Activated T-cell treated with anti-CD3 and anti-CD28 coated beads for 24 hours (primary cell): ENCODE measurements at places on chromosomes 11 and 22.

DNA sequence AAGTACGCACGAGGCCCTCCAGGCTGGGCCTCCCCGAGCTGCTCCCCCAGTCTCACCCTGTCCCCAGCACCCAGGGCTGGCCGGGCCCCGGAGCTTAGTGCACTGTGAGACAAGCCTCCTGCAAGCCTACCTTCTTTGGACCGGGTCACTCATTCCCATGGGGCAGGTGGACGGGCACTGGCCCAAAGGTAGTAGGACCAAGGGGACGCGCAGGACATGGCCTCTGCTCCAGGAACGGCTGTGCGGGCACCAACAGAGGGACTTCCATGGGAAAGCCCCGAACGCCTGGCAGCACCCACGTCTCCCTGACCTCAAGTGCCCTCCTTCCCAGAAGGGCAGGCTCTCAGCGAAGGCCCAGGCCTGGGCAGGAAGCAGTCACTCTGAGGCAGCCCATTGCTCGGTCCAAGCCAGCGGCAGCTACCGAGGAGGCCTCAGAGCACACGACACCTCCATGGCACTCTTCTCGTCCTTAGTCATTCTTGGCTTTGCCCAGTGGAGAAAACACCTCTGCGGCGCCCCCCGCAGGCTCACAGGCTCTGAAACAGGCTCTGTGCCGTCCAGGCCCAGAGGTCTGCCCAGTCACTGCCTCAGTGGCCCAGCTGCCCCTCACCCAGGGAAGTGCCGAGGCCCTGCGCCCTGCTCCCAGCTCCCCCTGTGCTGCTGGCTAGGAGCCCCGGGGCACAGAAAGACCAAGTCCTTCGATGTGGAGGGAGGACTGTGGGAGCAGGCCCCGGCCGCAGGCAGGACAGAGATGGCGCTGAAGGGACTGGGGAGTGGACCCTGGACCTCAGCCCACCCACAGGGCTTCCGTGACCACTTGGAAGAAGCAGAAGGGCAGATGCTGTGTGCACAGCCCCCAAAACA, 3.8 kb downstream of the MOB2 start:
- DNase-seq = no peak

- no peak for DNase-seq
Observed at GRCh38 chr11:67494371-67495233, 10.6 kb downstream of the PITPNM1 start.

GRCh38 chr11:94450048-94450447, 43.6 kb downstream of the MRE11 start:
- no peak for DNase-seq

DNA sequence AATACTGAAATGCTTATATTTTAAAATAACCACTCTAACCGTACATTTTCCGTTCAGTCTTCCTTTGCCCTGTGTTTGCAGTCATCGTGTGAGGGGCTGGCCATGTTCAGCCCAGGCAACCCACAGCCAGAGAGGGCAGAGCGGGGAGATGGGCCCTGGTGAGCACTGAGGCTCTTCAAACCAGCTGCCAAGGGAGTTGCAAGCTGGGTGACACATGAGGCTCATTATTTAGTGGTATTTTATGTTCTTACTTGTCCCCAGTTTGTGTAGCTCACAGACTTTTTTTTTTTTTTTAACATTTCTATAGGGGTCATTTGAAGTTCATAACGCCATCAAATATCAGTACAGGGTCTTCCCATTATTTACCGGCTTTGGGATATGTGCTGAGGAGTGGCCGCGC, 18.0 kb upstream of the DGCR6 start:
- DNase-seq = no peak

GRCh38 chr11:70590356-70590991, 192.1 kb downstream of the CTTN start:
- no peak for DNase-seq

DNA sequence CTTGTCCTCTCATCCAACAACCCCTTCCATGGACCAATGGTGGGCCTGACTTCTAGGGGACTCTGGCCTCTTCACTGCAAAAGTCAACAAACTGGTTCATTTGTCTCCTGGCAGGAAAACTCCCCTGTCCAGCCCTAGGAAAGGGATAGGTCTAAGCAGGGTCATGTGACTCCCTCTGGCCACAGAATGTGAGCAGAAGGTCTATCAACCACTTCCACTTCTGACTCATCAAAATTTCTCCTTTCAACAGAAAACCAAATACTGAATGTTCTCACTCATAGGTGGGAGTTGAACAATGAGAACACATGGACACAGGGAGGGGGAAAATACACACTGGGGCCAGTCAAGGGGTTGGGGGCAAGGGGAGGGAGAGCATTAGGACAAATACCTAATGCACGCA, 1.3 kb upstream of the ISX start:
- DNase-seq = no peak

GRCh38 chr11:7599209-7599608, 74.1 kb downstream of the CYB5R2 start:
- no peak for DNase-seq

DNA sequence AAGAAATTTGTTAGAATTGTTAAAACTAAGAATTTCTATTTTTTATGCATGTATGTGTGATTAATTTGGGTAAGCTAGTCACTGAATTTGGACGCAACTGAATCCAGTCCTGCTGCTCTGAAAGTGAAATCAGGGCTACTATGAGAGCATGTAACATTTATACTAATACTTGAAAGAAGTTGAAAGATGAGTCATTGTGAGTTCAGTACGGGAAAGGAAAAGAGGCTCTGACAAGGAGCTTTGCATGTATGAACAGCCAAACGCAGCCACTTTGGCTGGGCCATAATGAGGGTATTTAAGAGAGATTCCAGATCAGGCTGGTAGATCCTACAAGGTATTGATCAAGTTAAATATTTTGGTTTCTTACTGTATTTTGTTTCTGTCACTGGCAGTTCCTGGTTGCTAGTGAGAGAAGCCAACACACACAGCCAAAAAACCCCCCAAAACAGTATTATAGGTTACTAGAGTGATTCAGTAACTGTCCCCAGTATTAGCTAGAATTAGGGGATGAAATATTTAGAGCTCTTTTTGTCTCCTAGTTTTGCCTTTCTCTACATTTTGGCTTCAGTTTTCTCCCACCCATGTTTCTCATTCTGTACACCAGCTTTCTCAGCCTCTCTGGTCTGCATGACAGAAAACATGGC, 14.1 kb downstream of the AASDHPPT start:
- DNase-seq = no peak

DNA sequence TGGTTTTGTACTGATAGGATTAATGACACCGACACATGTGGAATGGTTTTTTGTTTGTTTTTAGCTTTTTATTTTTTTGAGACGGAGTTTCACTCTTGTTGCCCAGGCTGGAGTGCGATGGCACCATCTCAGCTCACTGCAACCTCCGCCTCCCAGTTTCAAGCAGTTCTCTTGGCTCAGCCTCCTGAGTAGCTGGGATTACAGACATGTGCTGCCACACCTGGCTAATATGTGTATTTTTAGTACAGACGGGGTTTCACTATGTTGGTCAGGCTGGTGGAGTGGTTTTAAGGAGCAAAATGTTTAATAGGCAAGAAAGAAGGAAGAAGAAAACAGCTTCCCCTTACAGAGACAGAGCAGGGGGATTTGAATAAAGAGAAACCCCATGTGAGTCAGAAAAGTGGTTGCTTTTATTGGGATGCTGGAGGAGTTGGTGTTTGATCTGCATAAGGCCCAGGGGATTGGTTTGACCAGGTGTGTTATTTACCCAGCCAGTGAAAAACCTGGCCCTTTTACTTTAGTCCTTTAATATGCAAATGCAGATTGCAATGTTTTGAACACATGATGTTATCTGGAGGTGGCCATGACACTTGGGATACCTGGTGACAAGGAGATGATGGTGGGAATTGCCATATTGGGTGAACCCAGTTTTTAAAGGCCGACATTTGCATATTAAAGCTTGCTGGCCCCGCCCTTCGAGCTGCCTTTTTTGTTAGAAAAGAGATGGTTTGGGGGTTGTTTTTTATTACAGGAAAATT, 24.3 kb downstream of the SUSD2 start:
- no peak for DNase-seq

DNA sequence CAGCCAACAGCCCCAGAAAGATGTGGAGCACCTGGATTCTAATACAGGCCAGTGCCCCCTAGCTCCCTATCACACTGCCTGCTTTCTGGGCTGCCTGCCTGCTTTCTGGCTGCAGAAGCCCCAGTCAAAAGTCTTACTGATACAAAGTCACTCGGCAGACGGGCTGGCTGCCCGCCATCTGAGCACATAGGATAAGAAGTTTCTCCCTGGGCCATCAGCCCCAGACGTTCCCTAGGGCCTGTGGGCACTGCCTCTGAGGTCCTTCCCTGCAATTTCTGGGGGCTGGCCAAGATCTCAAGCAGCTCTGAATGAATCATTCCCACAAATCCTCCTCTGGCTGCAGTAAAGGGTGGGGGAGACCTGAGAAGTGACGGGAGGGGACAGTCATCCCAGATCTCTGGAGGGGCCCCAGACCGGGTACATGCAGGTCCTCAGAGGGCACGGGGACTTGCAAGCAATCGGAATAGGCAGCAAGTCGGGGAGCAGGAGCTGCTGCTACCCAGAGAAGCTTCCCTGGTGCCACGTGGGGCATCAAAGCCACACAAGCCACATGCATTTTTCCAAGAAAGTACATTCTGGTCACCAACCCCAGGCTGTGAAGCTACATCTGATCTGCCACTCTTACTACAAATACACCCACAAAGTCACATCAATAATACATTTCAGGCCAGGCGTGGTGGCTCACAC, 4.7 kb downstream of the TPST2 start:
- no peak for DNase-seq

- no peak for DNase-seq
Observed at GRCh38 chr11:94194712-94195111, 66.1 kb downstream of the PANX1 start.

GRCh38 chr11:78657441-78657840, 82.8 kb upstream of the NARS2 start:
- no peak for DNase-seq

DNA sequence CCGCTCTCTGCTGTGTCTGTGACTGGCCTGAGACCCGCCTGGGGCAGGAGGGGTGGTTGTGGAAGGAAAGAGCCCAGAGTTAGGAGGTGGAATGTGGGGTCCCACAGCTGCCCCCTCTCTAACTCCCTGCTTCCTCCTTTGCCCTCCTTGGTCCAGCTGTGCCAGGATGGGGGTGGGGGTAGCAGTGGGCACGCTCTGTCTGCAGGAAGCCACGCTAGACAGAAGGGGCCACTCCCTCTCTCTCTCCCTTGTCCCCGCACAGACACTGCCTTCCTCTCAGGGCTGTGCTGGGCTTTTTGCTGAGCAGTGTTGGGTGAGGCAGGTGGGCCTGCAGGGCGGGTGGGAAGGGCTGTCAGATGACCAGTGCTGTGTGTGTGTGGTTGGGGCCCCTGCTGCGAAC, 2.0 kb upstream of the SOX10 start:
- no peak for DNase-seq

DNA sequence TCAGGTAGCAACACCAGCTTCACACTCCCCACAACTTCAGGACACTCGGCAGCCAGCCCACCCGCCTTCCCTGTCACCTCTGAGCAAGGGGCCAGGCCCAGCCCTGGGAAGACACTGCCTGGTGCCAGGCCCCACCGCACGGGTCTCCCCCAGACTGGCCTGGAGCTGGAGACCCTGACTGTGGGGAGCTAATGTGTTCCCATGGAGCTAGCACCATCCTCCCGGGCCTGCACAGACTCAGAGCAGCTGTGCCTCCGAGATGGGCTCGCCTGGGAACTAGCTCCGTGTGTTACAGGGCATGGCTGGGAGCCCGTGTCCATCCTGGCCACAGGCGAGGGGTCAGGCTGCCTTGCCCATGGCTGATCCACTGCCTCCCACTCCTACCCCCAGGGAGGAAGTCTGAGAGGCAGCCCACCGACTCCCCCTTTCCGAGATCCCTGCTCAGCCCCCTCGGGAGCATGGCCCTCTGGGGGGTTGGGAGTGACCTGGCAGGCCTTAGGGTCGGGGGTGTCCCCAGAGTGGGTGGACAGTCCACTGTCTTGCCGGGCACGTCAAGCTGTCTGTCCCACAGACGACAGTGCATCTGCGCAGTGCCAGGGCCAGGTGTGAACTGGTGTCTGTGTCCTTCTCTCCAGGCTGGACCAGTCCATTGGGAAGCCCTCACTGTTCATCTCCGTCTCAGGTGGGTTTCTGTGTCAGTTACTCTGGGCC, 76.7 kb upstream of the KCNQ1OT1 start:
- no peak for DNase-seq

- no peak for DNase-seq
Observed at GRCh38 chr11:63821411-63821810, 8.2 kb downstream of the SPINDOC start.

DNA sequence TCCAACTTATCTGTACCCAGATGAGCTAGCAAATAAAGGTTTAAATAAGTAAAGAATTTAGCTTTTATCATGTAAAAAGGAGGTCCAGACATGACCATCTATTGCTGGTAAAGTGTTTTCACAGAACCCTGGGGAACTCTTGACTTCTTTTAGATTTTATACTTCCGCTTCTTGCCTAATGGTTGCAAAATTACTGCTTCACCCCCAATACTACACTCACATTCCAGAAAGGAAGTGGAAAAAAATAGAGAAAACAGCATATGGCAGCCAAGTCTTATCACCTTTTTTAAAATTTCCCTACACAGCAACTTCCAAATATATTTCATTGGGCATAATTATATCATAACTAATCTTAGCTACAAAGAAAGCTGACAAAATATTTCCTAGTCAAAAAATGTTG, 12.1 kb downstream of the BBOX1 start:
- no peak for DNase-seq

DNA sequence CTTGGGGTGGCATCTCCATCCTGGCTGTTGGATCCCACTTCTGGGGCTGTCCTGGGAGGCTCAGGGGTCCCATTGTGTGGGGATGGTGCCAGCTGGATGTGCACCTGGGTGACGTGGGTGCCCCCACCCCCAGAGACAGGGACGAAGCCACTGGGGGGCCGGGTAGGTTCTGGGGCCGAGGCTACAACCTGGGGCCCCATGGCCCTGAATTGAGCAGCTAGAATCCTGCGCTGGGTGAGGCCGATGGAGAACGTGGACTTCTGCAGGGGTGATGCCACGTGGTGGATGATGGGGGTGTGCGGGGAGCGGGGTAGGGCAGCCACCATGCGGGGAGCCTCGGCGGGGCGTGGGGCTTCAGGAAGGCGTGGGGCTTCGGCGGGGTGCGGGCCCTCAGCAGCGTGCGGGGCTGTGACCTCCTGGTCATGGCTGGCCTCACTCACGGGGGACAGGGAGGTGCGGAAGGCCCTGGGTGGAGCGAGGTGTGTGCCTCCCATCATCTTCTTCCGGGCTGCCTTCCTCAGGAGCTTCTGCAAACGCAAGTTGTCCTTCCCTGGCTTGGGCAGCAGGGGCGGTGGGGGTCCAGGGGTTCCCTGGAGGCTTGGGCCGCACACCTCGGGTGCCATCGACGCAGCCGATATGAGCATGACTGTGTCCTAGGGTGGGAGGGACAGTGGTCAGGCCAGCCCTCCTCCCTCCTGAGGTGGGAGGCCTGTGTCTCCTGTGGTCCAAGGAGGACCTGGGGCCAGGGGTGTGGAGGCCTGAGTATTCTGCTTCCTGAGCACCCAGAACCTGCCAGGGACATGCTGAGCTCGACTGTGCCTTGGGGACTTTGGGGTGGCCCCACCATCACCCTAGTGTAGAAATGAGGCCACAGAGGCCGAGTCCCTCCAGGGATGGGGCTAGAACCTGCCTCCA, 1.5 kb downstream of the PRR33 start:
- no peak for DNase-seq
